ENCODE measurements at places on chromosomes 1 and 21.
A peak's percentile ranks its signal among the peaks of the same experiment; 100 is the strongest.

- DNase-seq = peak; percentile 46
Observed at GRCh38 chr1:27658951-27659496, 13.0 kb downstream of the IFI6 start.

GRCh38 chr1:101453844-101454243 lies 217.0 kb downstream of the S1PR1 start:
- no peak for DNase-seq

- DNase-seq = no peak
Observed at GRCh38 chr1:101996825-101997465, at the start of gene OLFM3. OLFM3 (minus strand) TSS chr1:101996926.

DNA sequence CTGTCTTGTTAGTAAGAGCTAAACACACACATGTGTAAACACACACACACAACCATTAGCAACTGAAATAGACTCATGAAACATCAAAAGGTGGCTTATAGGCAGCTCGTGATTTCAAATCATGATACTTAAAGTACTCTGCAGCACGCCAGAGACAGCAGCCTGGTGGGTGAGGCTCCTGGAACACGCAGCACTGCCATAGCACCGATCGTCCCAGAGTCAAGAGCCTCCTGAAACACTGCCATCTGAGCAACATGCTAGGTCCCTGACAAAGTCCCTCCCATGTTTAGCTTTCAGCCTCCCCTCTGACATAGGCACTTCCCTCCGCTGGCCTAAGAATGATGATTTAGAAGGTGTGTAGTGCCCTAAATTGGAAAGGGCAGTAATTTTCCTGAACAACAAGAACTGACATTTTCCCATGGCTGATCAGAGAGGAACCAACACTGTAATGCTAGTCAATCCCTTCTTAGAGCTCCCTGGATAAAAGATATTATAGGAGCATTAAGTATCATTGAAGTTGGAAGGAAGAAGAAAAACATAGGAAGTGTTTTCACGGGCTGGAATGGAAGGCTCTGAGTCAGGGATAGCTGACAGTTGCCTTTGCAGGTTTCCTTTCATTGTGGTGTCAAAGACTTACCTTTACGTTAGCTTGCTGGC lies 14.1 kb upstream of the DPT start:
- DNase-seq = no peak

DNA sequence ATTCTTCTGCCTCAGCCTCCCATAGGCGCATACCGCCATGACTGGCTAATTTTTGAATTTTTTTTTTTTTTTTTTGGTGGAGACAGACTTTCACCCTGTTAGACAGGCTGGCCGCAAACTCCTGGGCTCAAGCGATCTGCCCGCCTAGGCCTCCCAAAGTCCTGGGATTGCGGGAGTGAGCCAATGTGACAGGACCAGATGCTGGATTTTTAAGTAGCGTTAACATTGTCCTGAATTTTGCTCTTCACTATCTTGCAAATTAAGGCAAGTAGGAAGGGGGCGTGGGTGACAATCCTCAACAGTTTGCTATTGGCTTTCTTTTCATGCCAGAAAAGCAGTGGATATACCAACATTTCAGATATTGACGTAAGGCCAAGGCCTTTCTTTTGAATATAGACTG lies 49.7 kb upstream of the TSNAX start:
- no peak for DNase-seq

DNA sequence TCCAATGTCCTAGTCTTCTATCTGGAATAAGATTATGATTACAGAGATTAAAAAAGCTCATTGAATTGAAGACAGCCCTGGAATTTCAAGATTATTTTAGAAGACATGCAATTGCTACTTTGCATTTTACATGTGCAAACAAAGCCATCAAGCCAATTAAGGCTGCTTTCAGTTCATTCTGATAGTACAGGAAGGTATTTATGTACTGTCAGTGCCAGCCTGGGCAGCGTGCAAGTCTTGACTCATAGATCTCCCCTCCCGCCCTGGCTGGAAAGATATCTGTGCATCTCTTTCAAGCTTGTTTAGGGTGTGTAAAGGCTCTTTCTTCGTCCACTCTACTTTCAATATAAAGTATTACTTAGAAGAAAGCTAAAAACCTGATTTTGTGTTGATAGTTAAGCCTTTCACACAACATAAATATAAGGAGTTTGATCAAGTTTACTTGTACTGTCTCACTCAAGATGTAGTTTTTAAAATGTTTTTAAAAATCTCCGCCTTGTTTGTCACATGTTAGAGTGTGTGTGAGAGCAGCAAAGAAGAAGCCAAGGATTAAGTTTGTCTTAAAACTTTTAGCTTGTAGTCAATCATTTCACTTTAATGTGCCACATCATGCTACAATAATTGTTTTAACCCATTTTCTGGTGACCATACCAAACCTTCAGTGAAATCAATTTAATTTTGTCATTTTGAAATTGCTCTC lies 13.6 kb upstream of the LYPLAL1 start:
- DNase-seq = no peak

DNA sequence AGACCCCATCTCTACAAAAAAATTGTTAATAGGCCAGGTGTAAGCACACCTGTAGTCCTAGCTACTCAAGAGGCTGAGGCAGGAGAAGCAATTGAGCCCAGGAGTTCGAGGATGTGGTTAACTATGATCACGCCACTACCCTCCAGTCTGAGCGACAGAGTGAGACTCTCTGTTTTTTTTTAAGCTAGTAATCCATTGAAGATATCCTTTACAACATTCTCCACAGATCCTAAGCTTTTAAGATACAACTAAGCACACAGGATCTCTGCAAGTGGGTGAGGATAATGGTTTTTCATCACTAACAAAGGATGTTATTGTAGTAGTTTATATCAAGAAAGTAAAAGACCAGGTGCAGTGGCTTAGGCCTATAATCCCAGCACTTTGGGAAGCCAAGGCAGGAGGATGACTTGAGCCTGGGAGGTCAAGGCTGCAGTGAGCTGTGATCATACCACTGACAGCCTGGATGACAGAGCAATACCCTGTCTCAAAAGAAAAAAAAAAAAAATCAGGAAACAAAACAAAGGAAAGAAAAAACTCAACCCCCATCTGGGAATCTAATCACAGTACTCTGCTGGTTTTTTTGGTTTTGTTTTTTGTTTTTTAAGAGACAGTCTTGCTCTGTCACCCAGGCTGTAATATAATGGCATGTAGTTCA lies 166.1 kb downstream of the RERE start:
- no peak for DNase-seq

- DNase-seq = no peak
Observed at GRCh38 chr1:207433435-207433834, 20.7 kb upstream of the CR2 start.
